Activated T-cell treated with anti-CD3 and anti-CD28 coated beads, Interleukin-2, amount 50 U/mL, for 72 hours (primary cell): ENCODE measurements at places on chromosomes 3 and 15. TPM values are rescaled to one million over a fixed set of nuclear protein-coding genes. Genes with fewer than 3 reads are reported as not detected.

- H3K27me3 ChIP-seq: no peaks in the 10 kb centered on the region
- no peak overlapping the region for H3K4me3 ChIP-seq
- peaks cover 1% of the 10 kb centered on the region for H3K36me3 ChIP-seq
- no peak overlapping the region for H3K27ac ChIP-seq
- DNase-seq: no peak
Measured at GRCh38 chr3:101529816-101530685, 17.0 kb upstream of the SENP7 start.

DNA sequence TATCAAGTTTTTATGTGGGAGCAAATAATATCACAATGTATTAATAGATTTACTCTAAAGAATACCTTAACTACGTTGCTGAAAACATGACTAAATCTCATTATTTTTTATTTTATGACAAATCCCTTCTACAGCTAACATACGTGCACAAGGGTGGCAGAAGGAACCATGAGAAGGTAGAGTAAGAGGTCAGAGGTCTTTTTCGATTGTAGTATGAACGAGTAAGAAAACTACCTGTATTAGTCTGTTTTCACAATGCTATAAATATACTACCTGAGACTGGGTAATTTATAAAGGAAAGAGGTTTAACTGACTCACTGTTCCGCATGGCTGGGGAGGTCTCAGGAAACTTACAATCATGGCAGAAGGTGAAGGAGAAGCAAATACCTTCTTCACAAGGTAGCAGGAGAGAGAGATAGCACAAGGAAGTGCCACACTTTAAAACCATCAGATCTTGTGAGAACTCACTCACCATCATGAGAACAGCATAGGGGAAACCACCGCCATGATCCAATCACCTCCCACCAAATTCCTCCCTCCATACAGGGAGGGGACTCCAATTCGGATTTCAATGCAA, 95.3 kb downstream of the SUCLG2 start:
- peaks cover 21% of the 10 kb centered on the region for H3K4me1 ChIP-seq
- no peak overlapping the region for H3K4me3 ChIP-seq
- peaks cover 25% of the 10 kb centered on the region for H3K36me3 ChIP-seq
- no peak for DNase-seq
- no peaks in the 10 kb centered on the region for H3K27me3 ChIP-seq

- H3K27me3 ChIP-seq: peaks cover 27% of the 10 kb centered on the region
- peaks cover 16% of the 10 kb centered on the region for H3K4me1 ChIP-seq
- no peak overlapping the region for H3K4me3 ChIP-seq
- no peak for DNase-seq
- no peak overlapping the region for H3K27ac ChIP-seq
Measured at GRCh38 chr15:47817969-47818548, 100.8 kb downstream of the SEMA6D start.

DNA sequence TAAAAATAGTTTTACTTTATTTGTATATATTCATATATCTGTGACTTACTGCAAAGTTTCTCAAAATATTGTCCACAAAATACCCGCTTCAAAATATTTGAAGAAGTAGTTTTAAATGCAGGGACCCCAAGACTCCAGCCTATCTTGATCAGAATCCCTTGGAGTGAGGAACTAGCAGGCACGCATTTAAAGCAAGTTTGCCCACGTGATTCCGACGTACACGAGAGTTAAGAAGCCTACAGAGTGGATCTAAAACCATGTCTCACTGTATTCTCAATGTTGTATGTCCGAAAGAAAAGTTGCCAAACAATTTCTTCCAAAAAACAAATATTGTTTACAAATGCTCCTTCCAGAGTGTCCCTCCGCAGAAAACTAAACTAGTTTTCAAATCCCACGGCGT, 1.7 kb downstream of the GABRB3 start:
- no peaks in the 10 kb centered on the region for H3K4me1 ChIP-seq
- H3K27me3 ChIP-seq: peaks cover 34% of the 10 kb centered on the region

Gene DCLK3
- total RNA-seq: not detected

Gene ADGRG7
- total RNA-seq: not detected

Gene HTR3E
- not detected for total RNA-seq

Gene FANCD2
- 77.2 TPM for total RNA-seq
